ENCODE measurements at places on chromosomes 7 and 10. TPM values are rescaled to one million over a fixed set of nuclear protein-coding genes. Genes with fewer than 3 reads are reported as not detected.

DNA sequence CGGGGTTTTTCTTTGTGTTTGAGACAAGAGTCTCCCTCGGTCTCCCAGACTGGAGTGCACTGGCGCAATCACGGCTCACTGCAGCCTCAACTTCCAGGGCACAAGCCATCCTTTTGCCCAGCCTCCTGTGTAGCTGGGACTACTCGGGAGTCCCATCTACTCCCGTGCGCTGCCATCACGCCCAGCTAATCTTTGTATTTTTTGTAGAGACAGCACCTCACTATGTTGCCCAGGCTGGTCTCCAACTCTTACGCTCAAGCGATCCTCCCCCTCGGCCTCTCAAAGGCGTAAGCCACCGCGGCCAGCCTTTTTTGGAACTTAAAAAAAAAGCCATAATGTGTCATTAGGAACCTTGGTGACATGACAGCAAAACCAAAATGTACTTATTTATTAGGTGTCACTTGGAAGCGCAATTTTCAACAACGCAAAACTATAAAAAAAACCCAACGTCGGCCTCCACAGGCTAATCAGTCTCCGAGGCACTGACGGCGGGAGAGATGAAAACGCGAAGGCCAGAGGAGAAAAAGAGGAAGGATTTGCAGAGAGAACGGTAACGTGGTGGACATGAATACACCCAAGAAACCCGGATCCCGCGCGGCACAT is 911 bp upstream of the HNRNPH3 start:
- peak overlapping the region; percentile 92 for H3K4me3 ChIP-seq
- no peaks in the 10 kb centered on the region for H3K36me3 ChIP-seq
- peaks cover 44% of the 10 kb centered on the region for H3K4me1 ChIP-seq
- no peaks in the 10 kb centered on the region for H3K27me3 ChIP-seq
- peak overlapping the region; percentile 99 for H3K27ac ChIP-seq

- no peak overlapping the region for H3K27ac ChIP-seq
- no peak overlapping the region for H3K4me3 ChIP-seq
- H3K4me1 ChIP-seq = peaks cover 20% of the 10 kb centered on the region
- H3K36me3 ChIP-seq = peaks cover 43% of the 10 kb centered on the region
- DNase-seq = no peak
- no peaks in the 10 kb centered on the region for H3K27me3 ChIP-seq
These were observed 21.1 kb downstream of the ZNF775 start for GRCh38 chr7:150400008-150400787.

GRCh38 chr7:38773430-38773829 is 135.6 kb downstream of the VPS41 start:
- H3K36me3 ChIP-seq = peaks cover 52% of the 10 kb centered on the region
- no peaks in the 10 kb centered on the region for H3K27me3 ChIP-seq
- no peak overlapping the region for H3K4me3 ChIP-seq
- H3K4me1 ChIP-seq = no peaks in the 10 kb centered on the region
- DNase-seq = no peak
- no peak overlapping the region for H3K27ac ChIP-seq

- H3K4me1 ChIP-seq = peaks cover 15% of the 10 kb centered on the region
- no peak overlapping the region for H3K27ac ChIP-seq
- H3K27me3 ChIP-seq = no peaks in the 10 kb centered on the region
- no peaks in the 10 kb centered on the region for H3K36me3 ChIP-seq
- DNase-seq = no peak
- H3K4me3 ChIP-seq = no peak overlapping the region
These were observed 40.8 kb upstream of the ZNF438 start for GRCh38 chr10:31072451-31072850.

DNA sequence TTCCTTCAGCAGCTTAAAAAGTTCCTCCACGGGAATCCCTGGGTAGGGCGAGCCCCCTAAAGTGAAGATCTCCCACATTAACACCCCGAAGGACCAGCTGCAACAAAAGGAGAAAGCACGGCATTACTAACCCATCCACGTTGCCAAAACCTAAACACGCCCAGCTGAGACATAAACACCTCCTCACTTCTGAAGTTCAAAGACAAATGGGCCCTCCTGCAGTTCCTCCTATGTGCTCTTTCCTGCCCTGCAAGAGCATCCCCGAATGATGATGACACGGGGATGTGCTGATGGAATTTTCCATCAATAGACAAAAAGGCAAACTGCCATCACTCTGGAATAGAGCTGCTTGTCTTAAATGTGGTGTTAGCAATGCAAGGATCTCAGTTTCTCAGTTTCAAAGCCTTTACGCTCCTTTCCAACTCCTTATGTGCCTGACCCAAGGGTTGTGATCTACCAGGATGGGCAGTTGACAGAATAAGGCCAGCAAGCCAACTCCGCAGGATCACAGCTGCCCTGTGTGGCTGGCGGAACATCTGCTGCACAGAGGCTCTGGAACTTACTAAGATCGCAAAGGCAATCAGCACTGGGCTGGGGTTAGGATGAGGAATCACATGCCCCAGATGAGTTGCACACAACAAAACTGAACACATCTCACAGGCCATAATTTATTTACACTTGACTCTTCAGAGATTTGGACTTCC is 112.7 kb downstream of the FGFR2 start:
- no peak overlapping the region for H3K4me3 ChIP-seq
- no peak for DNase-seq

DNA sequence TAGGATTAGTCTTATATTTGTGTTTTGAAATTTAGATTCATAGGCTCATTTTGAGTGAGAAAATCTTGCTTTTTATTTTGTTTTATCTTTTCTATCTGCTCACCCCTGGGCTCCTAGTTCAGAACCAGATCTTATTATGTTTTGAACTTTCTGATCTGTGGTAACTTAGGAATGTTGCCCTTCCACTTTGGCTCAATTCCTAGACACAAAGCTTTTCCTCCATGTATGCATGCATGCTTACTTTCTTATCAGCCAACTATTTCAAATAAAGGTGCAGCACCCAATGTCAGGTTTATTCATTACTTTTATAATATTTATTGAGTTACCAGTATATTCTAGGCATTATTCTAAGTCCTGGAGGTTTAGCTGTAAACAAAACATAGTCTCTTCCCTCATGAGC is 374.8 kb upstream of the KIAA1217 start:
- H3K27ac ChIP-seq = no peak overlapping the region
- H3K27me3 ChIP-seq = no peaks in the 10 kb centered on the region
- no peaks in the 10 kb centered on the region for H3K4me1 ChIP-seq
- no peak overlapping the region for H3K4me3 ChIP-seq

GRCh38 chr7:116446212-116446855 is 53.2 kb upstream of the CAV2 start:
- H3K4me3 ChIP-seq = no peak overlapping the region
- H3K36me3 ChIP-seq = no peaks in the 10 kb centered on the region
- no peak for DNase-seq
- H3K27me3 ChIP-seq = no peaks in the 10 kb centered on the region
- H3K27ac ChIP-seq = peak overlapping the region; percentile 0

DNA sequence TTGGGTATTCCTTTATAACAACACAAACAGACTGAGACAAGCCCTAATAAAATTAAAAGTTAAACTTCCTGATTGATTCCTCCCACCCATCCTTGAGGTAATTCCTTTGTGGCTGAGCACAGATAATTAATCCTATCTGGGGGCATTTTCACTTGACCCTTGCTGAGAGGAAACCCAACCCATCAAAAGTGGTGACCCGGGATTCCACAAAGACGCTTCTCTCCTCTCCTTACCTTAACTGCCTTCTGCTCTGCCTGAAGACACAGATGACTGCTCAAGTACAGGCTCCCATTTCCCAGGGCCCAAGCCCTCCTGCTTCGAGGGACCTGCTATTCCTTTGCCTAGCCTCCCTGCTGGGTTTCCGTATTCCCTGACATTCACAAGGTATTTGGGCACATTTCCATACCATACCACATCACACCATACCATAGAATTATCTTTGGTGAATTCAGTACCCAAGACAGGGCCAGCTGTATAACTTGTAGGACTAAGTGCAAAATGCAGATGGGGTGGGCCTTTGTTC is 9.8 kb upstream of the MAPK8 start:
- no peaks in the 10 kb centered on the region for H3K36me3 ChIP-seq
- no peak for DNase-seq
- no peak overlapping the region for H3K27ac ChIP-seq
- H3K27me3 ChIP-seq = no peaks in the 10 kb centered on the region
- H3K4me1 ChIP-seq = no peaks in the 10 kb centered on the region

DNA sequence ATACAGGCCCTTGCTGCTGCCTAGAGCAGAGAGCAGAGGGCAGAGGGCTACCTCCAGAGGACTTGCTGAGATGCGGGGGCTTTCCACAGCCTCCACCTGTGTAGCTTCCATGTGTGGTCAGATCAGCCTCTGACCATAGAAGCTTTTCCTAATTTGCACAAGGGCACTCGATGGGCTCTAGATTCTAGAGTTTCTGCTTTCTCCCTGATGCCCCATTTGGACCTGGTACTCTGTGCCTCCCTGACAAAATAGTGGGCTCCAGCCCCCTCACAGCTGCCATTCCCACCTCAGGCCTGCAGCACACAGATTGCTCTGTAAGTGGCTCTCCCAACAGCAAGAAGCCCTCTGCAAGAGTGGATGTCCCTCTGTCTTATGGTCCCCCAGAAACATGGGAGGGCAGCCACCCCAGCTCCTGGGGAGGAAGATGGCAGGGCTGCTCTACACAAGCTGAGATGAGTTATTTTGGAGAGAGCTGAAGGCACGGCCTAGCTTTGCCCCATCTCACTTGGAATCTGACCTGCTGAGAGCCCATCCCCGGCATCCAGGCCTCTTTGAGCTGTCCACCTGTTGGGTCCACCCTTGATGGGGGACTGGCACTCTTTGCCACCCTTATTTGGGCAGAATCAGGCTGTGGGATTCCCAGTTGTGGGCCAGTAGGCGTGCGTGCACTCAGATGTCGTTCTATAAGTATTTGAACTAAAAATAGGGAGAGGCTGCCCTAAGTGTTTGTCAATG is 16.7 kb downstream of the TMEM273 start:
- H3K4me3 ChIP-seq = no peak overlapping the region
- no peak overlapping the region for H3K27ac ChIP-seq
- peak; percentile 72 for DNase-seq

DNA sequence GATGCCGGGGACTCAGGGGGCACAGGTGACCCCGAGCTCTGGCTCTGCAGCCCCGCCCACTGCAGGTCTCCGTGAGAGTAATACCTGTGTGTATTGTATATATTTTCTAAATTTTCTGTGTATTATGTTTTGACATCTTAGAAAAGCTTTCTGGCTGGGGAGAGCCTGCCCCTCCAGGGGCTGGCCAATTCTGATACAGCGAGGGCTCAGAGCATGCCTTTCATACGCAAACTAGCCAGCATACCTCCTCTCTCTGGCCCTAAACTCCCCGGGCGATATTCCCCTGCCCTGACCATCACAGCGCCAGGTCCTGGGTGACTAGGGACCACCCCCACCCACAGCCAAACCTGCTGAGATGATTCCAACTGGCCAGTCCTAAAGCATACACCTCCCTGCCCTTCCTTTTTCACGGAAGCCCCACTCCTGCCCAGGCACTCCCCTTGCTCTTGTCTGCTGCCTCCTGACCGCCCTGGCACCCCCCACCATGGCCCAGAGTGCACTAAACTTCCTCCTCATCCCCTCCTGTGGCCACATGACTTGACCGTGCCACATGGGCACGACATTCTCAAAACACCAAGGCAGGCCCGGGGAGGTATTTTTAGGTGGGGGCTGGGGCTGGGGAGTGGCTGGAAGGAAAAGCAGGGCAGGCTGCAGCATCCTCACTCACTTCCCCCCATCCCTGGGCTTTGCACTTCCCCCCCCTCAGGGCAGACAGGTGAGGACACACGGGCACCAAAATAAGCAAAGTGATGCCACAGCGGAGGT is 61.5 kb downstream of the INSIG1 start:
- H3K36me3 ChIP-seq = no peaks in the 10 kb centered on the region
- peaks cover 3% of the 10 kb centered on the region for H3K27me3 ChIP-seq

GRCh38 chr10:109902992-109903947 is 20.0 kb downstream of the XPNPEP1 start:
- peak overlapping the region; percentile 33 for H3K27ac ChIP-seq
- H3K4me3 ChIP-seq = no peak overlapping the region
- no peak for DNase-seq
- H3K36me3 ChIP-seq = peaks cover 20% of the 10 kb centered on the region
- H3K27me3 ChIP-seq = no peaks in the 10 kb centered on the region
- H3K4me1 ChIP-seq = peaks cover 38% of the 10 kb centered on the region

DNA sequence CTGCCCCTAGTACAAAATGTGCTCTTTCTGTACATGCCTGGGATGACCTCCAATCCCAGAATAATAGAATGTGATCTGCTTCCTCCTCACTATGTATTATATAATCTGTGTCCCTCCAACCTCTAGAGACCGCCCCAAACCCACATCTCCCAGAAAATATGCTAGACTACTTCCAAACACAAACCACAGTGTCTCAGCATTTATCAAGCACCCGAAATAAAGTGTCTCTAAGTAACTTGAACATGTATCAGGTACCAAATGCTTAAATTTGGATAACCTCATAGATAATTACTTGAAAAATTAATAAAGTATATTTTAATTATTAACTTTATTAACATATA is 16.1 kb downstream of the LYZL1 start:
- no peaks in the 10 kb centered on the region for H3K27me3 ChIP-seq
- no peaks in the 10 kb centered on the region for H3K36me3 ChIP-seq
- H3K4me3 ChIP-seq = no peak overlapping the region
- H3K27ac ChIP-seq = no peak overlapping the region
- H3K4me1 ChIP-seq = no peaks in the 10 kb centered on the region

Gene PIK3CG
- 2.0 TPM for total RNA-seq

Gene TMEM213
- total RNA-seq = not detected

Gene GPER1
- total RNA-seq = 4.6 TPM

Gene A1CF
- total RNA-seq = not detected

Gene FAM171A1
- total RNA-seq = 7.1 TPM

Gene PIP
- total RNA-seq = not detected

Gene LLCFC1
- total RNA-seq = not detected

Gene METTL27
- 1.8 TPM for total RNA-seq

Gene PTEN
- total RNA-seq = 92.8 TPM

Gene RBP3
- under 0.01 TPM for total RNA-seq

Gene APBB1IP
- total RNA-seq = 4.4 TPM

Gene KCNMA1
- total RNA-seq = 300 TPM
